ENCODE measurements at places on chromosomes 13 and 19. TPM values are rescaled to one million over a fixed set of nuclear protein-coding genes. Genes with fewer than 3 reads are reported as not detected.

Gene ZNF543
- total RNA-seq: 9.5 TPM

GRCh38 chr13:27638001-27638400, 16.3 kb downstream of the POLR1D start:
- no peak for DNase-seq

Gene KANK2
- total RNA-seq: 32.9 TPM

DNA sequence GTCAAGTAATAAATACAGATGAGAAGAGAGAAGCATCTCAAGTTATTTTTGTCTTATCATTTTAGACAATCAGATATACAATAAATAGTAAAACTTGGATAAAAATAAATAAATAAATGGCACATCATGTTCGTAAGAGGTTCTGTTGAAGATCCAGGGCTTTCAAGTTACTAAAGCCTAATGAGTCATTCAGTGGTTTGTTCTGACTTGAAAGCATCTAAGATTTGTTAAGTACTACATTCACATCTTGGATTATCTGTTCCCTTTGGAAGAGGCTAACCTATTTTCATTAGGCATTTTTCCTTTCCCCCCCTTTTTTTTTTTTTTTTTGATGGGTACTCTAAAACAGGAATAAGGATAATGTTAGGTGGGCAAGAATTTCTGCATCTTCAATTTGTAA, 429.3 kb downstream of the PCDH20 start:
- no peak for DNase-seq

DNA sequence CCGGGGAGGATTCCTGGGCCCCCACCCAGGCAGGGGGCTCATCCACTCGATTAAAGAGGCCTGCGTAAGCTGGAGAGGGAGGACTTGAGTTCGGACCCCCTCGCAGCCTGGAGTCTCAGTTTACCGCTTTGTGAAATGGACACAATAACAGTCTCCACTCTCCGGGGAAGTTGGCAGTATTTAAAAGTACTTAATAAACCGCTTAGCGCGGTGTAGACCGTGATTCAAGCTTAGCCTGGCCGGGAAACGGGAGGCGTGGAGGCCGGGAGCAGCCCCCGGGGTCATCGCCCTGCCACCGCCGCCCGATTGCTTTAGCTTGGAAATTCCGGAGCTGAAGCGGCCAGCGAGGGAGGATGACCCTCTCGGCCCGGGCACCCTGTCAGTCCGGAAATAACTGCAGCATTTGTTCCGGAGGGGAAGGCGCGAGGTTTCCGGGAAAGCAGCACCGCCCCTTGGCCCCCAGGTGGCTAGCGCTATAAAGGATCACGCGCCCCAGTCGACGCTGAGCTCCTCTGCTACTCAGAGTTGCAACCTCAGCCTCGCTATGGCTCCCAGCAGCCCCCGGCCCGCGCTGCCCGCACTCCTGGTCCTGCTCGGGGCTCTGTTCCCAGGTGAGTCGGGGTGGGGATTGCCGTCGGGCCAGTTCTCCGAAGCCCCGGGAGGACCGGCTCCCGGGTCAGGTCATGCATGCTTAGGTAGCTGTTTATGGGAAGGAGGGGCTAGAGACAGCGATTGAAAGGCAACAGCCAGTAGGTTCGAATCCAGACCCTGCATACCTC, at the start of gene ICAM1:
Gene ICAM1, plus strand, starts transcription at position 505 of the 779 bp plus-strand sequence. Its CDS starts 40 bp downstream, at position 545.
- peak; percentile 76 for DNase-seq

Gene PRSS57
- not detected for total RNA-seq

GRCh38 chr13:41017817-41018601, 1.1 kb downstream of the ELF1 start:
- DNase-seq: no peak

Gene GFY
- not detected for total RNA-seq

DNA sequence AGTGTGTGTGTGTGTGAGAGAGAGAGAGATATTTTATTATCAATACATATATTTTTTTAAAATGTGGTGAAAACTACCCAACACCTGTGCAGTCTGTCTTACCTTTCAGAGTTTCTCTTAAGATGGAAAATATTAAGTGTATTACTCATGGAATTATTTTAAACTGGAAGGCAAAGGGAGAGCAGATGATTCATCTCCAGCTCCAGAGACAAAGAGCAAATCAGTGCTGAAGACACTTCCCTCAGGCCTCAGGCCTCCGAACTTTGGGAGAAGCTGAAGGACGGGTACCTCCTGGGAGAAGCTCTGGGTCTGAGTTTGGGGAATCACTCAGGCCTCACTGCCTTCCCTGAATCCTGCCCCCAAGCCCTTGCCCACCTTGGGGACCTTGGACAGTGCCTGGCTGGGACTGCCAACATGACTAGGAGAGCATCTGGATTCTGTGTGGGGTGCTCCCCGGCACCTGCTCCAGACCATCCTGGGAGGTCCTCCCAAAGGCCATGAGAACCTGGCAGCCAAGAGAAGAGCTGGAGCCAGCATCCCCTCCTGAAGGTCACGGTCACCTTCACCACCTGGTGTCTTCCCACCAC, 170.4 kb upstream of the UBL3 start:
- peak; percentile 7 for DNase-seq

Gene OVOL3
- not detected for total RNA-seq

DNA sequence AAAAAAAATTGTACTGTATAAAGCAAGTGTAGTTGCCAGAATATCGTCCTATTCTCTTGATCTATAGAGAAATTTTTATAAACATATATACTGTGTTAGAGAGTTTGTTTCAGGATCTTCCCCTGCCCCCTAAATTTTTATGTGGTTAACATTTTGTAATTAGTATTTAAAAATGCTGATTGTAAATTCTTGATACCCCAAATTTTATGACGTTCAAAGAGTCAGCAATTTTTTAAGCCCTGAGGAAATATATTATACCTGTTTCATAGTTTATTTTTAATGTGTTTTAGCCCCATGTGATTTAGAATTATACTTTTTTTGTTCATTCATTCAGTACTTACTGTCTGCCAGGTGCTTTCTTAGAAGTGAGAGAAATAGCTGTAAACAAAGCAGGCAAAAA, 7.3 kb upstream of the KCTD4 start:
- no peak for DNase-seq

Gene ACER1
- not detected for total RNA-seq

DNA sequence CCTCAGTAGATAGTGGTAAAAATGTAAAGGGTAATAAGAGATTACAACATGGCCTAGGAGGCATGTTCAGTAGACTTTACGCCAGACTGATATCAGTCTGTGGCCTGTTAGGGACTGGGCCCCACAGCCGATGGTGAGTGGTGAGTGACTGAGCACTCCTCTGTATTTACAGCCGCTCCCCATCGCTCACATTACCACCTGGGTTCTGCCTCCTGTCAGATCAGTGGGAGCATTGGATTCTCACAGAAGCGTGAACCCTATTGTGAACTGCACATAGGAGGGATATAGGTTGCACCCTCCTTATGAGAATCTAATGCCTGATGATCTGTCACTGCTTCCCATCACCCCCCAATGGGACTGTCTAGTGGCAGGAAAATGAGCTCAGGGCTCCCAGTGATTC, 17.9 kb downstream of the NLRP11 start:
- DNase-seq: no peak

DNA sequence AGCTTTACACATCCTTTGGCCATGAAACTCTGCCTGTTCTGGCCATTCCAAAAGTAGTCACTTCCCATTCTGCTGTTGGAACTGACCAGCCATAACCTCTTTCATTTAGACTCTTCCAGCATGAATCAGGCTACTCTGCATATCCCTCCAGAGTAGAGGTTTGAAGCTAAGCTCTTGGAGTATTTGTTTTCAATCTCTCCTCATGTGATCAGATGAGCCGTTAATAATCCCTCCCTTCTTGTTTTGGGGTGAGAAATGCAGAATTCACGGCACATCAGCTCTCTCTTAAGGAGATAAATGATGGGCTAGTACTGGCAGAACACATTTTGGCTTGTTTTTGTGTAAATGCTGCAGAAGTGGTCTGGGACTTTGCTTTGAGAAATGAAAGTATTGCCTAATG, 519.9 kb downstream of the PCDH17 start:
- DNase-seq: no peak

GRCh38 chr19:4396949-4397783, 3.2 kb downstream of the SH3GL1 start:
- no peak for DNase-seq

DNA sequence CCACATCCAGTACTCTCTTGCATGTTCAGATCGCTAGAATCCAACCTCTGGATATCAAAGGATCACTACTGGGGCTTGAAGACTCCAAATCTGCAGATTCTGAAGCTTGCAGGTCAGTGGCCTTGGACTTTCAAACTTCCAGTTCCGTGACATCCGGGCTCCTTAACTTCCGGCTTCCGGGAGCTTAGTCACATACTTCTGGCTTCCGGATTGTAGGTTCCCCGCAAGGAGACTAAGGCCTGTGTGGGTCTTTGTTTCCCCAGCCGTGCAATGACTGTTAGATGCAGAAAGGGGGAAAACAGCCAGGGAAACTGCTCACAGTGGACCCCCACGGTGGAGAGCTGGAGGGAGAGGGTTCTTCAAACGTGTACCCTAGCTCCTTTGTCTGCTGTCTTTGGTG, 41.4 kb downstream of the ZNF333 start:
- peak; percentile 3 for DNase-seq
